ENCODE measurements at places on chromosomes 5 and 9. TPM values are rescaled to one million over a fixed set of nuclear protein-coding genes. Genes with fewer than 3 reads are reported as not detected.

PCSK1 gene
- 54.8 TPM for total RNA-seq

SH3PXD2B gene
- 35.1 TPM for total RNA-seq

F2RL1 gene
- not detected for total RNA-seq

PRSS3 gene
- 0.39 TPM for total RNA-seq

SPRY4 gene
- 27.2 TPM for total RNA-seq

GLE1 gene
- 28.7 TPM for total RNA-seq

PCDHA4 gene
- 0.32 TPM for total RNA-seq

FOXD1 gene
- total RNA-seq: 14.0 TPM

SPINK4 gene
- not detected for total RNA-seq

OR1Q1 gene
- not detected for total RNA-seq

ROPN1L gene
- 0.26 TPM for total RNA-seq

PCDHA10 gene
- 0.54 TPM for total RNA-seq

LMAN2 gene
- 291 TPM for total RNA-seq

ARSI gene
- 8.0 TPM for total RNA-seq

SHROOM1 gene
- 6.7 TPM for total RNA-seq

MTAP gene
- total RNA-seq: 26.5 TPM

PLPP7 gene
- 9.6 TPM for total RNA-seq
